LoVo (cell line): ENCODE measurements at places on chromosomes 4 and X.

DNA sequence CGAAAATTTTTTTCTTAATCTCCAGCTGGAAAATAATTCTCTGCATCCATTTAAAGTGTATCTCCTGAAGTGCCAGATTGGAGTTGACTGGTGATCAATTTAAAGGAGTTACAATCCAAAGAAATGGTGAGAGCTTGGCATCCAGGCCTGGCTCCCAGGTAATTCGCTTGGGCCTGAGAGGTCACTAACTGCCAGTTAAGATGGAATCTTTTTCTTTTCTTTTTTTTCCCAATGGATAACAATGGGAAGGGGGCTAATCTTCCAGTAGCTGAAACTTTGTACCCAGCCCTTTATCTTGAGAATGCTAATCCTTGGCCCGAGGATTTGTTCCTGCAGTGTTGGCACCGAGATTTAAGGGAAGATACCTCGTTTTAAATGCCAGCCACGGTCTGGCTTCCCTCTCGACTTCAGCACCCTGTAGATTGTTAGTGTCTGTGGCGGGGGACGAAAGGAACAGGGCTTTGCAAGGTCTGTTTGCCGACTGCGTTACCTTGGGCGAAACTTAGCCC is 13.3 kb upstream of the PITX2 start:
- DNase-seq, result peak; percentile 33

DNA sequence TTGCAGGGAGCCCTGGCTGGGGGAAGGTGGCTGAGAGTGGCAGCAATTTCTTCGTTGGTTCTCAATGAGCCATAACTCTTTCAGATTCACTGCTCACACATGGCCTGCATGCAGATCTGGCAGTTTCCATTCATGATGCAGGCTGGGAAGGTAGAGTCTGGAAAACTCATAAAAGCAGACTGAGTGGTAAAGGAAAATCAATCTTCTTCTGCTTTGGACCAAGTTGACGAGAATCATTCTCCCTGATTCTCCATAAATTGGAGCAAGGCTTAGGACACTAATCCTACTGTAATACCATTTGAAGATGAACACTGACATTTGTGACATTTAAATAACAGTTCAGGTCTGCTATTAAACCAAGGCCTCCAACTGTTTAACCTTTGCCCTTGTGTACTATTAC is 35.3 kb upstream of the HAND2 start:
- no peak for DNase-seq

DNA sequence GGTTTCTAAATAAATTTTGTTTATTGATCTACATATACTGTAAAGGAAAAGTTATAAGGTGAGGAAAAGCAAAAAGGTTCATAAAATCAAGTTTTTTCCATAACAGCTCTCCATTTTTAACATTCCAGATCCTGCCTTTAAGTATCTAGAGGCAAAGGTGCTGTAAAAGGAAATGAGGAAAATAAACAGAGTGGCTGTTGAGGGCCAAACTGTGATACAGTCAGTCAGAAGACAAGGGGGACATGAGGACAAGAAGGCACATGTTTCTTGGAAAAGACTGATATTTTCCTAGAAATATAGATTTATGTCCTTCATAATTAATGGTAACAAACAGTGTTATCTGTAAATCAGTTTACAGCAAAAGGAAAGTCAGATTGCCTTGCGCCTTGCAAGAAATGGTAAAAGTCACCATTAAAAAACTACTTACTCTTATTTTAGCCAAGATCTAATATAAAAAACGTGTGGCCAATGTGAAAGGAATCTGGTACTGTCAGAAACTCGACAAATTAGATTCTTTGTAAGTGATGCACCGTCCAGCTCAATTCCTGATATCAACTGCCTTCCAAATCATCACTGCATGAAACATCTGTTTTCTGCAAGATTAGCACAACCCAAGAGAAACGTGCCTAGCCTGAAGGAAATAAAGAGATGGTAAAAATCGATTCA is 34.0 kb upstream of the VEGFD start:
- DNase-seq, result no peak

DNA sequence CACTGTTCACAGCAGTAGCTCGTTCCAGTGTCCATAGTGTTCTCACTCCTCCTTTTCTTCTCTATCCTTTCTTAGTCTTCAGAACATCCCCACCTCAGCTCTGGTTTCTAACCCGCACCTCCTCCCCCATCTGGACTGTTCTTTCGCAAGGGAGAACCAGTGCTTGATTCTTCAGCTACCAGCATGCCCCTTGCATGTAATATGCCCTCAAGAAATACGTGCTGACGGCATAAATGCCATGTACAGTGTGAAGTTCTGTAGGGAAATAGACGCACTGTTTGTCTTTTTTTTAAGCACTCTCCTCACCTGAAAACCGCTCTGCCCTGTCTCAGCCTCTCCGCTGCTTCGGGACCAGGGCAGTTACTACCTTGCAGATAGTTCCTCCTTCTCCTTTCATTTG is 5.3 kb downstream of the CLDN22 start:
- no peak for DNase-seq

DNA sequence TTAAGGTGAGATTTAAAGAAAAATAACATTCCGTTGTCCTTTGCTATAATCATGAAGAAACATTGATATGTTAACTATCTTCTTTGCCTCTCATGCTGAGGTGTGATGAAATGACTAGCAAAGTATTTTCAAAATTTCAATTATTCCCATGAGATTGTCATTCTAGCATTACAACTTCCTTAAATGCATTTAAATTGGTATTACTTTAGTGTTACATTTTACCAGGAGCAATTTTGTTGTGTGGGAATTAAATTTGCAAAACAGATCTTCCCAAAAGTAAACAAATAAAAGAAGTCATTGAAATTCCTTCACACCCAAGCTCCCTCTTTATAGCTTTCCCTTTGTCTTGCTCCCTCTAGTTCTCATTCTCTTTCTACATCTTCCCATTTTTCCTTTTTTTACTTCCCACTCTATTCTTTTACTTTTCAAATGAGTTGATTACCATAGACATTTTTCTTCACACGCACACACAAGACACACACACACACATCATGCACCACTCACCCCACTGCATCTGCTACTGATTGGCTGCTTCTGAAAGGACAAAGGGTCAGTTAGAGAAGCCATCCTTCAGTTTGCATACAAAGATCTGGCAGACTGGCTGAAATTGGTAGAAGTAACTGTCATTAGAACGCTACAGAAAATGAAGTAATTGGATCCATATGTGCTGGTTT is 10.0 kb upstream of the APELA start:
- DNase-seq, result no peak

- peak; percentile 56 for DNase-seq
These were observed 55.5 kb downstream of the PDLIM5 start for GRCh38 chr4:94507281-94507680.

DNA sequence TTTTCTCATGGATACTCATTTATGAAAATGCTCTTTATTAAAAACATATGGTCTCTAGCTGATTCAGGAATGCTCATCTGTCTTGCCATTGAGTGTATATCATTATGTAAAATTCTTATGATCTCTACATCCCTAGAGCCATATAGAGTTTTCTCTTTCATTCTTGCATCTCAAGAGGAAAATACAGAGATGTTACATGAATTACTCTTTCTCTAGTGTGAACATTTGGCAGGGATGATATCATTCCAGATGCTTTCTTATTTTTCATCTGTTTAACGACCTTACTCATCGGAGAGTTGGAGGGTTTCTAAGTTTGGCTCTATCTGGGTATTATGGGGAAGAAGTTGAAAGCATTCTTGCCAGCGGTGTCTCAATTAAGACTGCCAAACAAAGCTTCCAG is 202.9 kb upstream of the SLC7A11 start:
- DNase-seq, result no peak

GRCh38 chr4:183924362-183925044 is 19.4 kb downstream of the STOX2 start:
- no peak for DNase-seq

- no peak for DNase-seq
These were observed 595.9 kb downstream of the BCOR start for GRCh38 chrX:39501822-39502221.

- DNase-seq, result no peak
These were observed 170.3 kb upstream of the MAMLD1 start for GRCh38 chrX:150192816-150193215.

DNA sequence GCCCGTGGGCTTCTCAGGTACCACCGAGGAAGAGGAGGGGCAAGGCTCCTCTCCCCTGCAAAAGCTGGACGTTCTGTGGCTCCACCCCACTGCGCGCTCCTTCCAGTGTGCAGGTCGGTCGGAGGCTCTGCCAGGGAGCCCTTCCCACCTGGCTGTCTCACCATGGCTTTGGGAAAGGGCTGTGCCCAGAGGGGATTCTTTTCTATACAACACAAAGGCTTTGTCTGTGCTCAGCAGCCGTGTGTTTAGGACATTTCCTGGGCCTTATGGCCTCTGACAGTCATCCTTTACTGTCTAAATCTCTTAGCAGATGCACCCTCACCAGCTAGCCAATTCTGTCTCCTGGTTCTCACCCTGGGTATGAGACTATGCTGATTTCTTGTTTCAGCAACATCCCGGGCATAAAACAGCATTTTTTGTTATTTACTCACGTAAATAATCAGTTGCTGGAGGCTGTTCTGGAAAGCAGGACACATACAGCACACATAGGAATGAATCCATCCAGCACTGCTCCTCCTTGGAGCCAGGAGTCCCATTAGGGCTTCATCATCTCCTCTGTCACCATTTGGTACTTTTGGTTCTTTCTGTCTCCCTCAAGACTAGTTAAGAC is 20.4 kb upstream of the ATXN3L start:
- no peak for DNase-seq

GRCh38 chrX:150547375-150548115 is 20.9 kb upstream of the MTM1 start:
- DNase-seq, result no peak

DNA sequence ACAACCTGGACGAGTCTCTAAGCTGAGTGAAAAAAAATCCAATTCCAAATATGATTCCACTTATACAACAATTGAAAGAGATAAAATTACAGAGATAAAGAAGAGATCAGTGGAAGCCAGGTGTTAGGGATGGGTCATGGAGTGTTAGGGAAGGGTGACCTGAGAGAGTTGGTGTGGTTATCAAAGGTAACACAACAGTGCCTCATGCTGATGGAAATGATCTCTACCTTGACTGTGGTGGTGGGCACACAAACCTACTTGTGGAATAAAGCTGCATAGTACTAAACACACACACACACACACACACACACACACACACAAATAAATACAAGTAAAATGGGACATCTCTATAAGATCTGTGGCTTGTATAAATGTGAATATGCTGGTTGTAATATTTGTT is 26.0 kb downstream of the BEND2 start:
- DNase-seq, result no peak

DNA sequence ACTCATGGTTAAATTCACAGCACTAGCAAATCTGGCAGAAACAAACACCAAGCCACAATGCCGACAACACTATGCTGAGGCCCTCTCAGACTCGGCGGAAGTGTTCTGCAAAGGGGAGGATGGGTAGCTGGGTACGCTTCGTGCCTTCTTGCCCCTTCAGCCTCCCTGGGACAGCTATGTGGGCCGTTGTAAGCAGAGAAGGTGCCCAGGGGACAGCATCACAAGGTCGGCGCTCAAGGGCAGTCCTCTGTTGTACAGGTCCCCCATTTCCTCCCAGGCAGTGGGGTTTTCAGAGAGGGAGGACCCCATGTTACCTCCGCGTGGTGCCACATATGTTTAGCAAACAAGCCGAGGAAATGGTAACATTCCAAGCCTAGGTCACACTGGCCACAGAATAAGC is 173.6 kb downstream of the AFAP1 start:
- DNase-seq, result no peak

GRCh38 chr4:142126890-142127497 is 490.6 kb downstream of the IL15 start:
- DNase-seq, result peak; percentile 68

DNA sequence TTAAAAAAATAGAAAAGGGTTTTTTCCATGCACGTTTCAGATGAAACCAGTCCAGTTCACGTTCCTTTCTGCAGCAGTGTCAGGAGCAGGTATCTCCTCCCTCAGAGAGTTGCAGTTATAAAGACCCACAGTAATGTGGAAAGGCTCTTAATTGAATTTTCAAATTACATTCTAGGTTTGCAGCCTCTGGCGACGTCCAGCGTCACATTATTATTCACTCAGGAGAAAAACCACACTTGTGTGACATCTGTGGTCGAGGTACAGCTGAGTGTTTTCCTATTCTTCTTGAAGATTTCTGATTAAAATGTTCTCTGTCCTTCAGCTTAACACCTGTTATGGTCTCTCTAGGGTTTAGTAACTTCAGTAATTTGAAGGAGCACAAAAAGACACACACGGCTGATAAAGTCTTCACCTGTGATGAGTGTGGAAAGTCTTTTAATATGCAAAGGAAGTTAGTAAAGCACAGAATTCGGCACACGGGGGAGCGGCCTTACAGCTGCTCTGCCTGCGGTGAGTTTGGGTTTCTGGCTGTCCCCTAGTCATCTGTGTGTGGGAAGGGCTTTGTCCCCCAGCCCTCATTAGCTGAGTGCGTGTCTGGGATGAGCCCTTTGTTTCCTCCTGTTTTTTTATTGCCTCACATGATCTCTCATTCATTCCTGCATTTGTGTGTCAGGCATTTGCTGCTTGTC is 25.6 kb downstream of the ZBTB49 start:
- no peak for DNase-seq

GRCh38 chrX:24260842-24261550 is 52.9 kb downstream of the SUPT20HL2 start:
- no peak for DNase-seq

GRCh38 chrX:9955506-9955905 is 11.7 kb upstream of the CLDN34 start:
- DNase-seq, result no peak

GRCh38 chrX:112368371-112368770 is 285.8 kb upstream of the TRPC5 start:
- no peak for DNase-seq

GRCh38 chrX:475926-476723 is 89.4 kb upstream of the PPP2R3B start:
- no peak for DNase-seq

DNA sequence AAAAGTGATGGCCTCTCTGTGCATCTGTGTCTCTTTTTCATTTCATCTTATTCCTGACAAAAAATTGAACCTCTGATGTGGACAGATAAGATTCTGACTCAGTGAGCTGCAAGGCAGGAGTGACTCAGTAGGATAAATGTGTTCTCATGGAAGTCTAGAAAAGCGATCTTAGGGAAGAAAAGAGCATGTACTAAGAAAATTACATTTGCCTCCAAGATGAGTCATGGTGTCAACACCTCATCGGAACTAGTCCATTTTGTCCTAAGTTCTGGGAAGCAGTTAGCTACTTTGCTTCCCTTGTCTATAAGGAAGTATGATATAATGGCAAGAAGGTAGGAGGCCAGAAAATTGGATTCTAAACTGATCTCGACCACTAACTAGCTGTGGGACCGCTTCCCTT is 83.5 kb upstream of the AFF2 start:
- DNase-seq, result no peak

- DNase-seq, result no peak
These were observed 43.0 kb downstream of the ZFYVE28 start for GRCh38 chr4:2375427-2375826.

DNA sequence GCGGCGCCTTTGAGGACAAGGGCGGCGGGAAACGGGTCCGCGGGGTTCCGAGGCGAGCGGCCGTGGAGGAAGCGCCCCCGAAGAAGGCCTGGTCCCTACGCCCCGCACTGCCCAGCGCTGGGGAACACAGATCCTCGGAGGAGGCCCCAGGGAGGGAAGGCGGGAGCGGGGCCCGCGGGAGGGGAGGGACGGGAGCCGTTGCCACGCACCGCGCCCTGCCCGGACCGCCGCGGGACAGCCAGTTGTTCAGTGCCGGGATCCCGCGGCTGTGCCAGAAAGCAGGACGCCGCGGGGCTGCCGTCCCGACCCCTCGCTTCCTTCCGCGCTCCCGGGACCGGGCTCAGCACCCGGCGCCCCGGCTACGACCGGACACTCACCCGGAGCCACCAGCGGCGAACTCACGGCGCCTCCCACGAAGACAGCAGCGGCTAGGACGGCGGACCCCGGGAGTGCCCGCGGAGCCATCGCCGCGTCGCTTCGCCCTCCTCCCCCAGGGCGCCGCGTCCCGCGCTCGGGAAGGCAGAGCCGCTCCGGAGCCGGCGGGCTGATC is 278 bp downstream of the RELL1 start:
- peak; percentile 23 for DNase-seq
